ENCODE measurements at places on chromosomes 5 and 9.

- DNase-seq: no peak
Measured at GRCh38 chr5:96648023-96648422, 14.2 kb upstream of the CAST start.

GRCh38 chr5:155021842-155022241 is 8.3 kb downstream of the KIF4B start:
- DNase-seq: no peak

DNA sequence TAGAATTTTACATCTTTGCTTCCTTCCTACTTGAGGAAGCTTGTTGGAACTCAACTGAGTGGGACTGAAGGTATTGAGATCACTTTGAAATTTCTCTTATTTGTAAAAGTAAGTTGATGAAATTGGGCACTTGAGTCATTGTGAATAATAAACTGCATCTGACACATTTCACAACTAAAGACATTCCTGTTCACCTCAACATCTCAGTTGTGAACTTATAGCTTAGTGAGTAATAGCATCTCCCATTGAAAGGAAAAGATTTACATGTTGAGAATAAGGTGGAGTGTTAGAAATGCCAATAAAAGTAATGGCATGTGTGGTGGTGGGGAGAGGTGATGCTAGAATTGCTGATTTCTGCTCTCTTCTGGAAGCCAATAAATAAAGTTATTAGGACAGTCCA is 145.0 kb downstream of the SLC24A2 start:
- DNase-seq: no peak

- DNase-seq: no peak
Measured at GRCh38 chr5:1808439-1808838, 7.2 kb downstream of the NDUFS6 start.

GRCh38 chr5:110634475-110634874 is 92.0 kb downstream of the TMEM232 start:
- no peak for DNase-seq

DNA sequence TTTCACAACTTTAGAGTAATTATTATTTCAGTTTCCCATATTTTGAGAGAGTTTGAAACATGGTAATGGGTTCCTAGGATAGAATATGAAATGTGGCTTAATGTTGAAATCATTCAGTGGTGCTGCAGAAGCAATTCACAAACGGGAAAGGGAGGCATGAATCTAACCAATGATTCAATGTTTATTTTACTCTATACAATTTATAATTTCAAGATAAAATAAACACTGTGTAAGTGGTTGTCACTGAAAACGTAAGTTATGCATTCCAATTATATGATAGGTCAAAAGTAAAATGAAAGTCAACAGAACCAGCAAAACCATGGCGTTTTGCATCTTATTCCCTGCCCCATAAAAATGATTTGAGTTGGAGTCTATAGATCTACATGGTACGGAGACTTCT is 1207.1 kb upstream of the CDH18 start:
- DNase-seq: no peak

DNA sequence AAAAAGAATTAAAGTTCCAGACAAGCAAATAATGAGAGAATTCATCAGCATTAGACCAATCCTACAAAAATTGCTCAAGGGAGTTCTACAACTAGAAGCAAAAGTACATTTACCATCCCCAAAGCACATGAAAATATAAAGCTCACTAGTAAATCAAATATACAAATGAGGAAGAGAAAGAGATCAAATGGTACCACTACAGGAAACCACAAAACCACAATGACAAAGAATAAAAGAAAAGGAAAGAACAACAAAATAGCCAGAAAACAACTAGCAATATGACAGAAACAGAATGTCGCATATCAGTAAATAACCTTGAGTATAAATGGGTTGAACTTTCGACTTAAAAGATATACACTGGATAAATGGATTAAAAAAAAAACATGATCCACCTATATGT is 739.0 kb downstream of the DTWD2 start:
- DNase-seq: no peak

DNA sequence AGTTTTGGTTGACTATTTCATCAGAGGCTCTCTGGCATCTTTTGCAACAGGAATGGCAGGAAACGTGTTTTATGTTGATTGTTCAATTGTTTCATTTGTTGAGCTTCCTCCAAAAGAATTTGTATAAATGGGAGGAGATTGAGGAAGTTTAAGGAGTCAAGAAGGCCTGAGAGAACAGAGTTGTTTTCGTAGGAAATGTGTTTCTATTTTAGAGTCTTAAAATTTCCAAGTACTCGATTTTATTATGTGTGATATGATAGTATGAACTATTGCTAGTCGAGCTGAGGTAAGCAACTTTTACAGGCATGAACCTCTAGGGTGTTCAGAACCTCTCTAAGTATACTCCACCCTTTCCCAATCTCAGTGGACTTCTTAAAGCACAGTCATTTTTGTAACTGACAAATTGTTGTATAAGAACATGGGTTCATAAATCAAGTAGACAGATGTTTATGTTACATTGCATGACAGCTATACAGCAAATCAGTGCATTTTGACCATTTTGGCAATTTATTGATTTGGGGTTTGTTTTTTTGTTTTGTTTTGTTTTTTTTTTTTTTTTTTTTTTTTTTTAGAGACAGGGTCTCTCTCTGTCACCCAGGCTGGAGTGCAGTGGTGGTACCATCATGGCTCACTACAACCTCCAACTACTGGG is 47.4 kb downstream of the POLK start:
- no peak for DNase-seq

DNA sequence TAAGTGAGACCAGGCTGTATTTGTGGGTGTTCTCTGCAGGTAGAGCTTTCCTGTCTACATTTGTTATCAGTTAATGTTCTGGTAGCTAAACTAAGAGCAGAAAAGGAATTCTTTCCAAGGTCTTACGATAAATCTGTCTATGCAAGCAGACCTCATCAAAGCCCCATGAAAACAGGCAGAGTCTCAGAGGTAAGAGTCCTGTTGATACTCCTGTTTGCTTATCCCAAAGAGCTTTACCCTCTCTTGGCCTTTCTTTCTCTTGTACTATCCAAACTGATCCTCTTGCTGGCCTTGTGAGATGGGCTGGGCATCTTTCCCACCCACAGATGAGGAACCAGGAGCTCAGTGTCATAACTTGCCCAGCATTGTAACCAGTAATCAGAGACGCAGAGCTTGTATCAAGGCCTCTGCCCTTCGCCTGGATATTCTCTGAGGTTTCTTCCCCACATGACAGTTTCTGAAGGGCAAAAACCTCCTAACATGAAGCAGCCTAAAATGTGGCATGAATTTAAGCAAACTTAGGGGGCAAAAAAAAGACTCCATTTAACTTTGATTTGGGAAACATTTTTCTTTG is 33.5 kb downstream of the PRKACG start:
- DNase-seq: no peak

- no peak for DNase-seq
Measured at GRCh38 chr9:35519692-35520363, 29.9 kb downstream of the RUSC2 start.

GRCh38 chr5:138752951-138753793 is at the start of gene CTNNA1:
TSS of gene CTNNA1 (plus strand) at chr5:138753425. CDS start at chr5:138781925, 28,500 bp downstream.
- DNase-seq: peak; percentile 63

- DNase-seq: no peak
Measured at GRCh38 chr5:139660923-139661814, 13.0 kb downstream of the CXXC5 start.

All from activated T-cell treated with anti-CD3 and anti-CD28 coated beads, Interleukin-2, amount 50 U/mL, for 72 hours (primary cell).